ENCODE measurements at places on chromosomes 6 and 20.

DNA sequence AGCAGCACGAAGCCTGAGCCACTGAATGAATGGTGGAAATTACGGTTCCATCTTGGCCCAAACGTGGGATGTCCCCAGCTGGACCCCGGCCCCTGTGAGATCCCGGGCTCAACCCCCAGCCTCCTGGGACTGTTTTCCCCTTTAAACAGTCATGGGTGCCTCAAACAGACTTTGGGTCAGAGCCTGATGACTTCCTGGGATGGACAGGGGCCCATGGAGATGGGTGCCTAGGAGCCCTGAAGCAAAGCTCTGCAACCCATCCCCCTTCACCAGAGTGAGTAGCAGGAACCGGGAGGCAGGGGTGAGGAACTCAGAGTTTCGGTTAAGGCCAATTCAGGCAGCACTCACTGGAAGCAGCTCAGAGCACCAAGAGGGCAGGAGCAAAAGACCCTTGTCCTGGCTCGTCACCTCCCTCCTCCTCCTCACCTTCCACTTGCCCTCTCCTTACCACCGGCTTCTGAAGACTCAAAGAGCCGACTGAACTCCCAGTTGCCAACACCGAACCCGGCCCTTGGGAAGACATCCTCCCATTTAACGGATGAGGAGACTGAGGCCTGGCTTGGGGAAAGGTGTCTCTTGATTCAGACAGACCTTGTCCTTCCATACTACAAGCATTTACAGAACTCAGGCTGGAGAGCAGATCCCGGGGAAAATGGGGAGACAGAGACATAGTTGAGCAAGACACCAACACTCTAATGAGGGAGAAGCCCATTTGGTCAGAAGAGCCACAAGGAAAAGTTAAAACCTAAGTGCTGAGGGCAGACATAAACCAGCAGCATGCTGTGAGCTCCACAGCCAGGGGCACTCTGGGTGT lies 14.9 kb upstream of the TLDC2 start:
- H3K4me3 ChIP-seq = peak overlapping the region; percentile 79
- H3K27ac ChIP-seq = peak overlapping the region; percentile 74
- peaks cover 30% of the 10 kb centered on the region for H3K4me1 ChIP-seq
- DNase-seq = no peak
- no peaks in the 10 kb centered on the region for H3K36me3 ChIP-seq

- no peak overlapping the region for H3K27ac ChIP-seq
- no peak overlapping the region for H3K4me3 ChIP-seq
- H3K36me3 ChIP-seq = no peaks in the 10 kb centered on the region
Observed at GRCh38 chr6:32517654-32518445, 12.2 kb downstream of the HLA-DRB5 start.

DNA sequence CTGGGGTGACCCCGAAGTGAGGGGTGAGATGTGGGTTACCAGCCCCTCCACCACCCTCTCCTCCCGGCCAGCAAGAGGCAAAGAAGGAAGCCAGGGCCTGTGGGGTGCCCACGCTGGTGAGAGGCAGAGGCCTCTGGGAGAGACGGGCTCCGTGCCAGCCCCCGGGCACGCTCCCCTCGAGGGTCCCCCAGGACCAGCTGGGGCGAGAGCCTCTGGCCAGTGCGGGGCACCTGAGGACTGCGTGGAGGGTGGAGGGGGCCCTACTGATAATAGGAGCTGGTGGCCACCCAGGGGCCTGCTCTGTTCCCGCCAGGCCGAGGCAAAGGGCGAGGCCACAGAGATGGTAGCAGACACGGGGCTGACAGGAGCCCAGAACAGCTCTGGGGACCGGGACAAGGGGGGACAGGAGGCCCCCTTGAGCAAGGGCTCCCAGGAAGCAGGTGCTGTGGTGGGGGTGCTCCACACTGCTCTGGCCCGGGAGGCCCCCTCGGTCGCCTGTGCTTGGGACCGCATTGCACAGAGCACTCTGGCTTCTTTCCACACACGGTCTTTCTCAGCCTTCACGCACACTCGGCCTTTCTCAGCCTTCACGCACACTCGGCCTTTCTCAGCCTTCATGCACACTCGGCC lies 226.9 kb downstream of the TTLL2 start:
- H3K27ac ChIP-seq = no peak overlapping the region
- no peak overlapping the region for H3K4me3 ChIP-seq
- DNase-seq = no peak
- no peaks in the 10 kb centered on the region for H3K4me1 ChIP-seq
- H3K36me3 ChIP-seq = no peaks in the 10 kb centered on the region

DNA sequence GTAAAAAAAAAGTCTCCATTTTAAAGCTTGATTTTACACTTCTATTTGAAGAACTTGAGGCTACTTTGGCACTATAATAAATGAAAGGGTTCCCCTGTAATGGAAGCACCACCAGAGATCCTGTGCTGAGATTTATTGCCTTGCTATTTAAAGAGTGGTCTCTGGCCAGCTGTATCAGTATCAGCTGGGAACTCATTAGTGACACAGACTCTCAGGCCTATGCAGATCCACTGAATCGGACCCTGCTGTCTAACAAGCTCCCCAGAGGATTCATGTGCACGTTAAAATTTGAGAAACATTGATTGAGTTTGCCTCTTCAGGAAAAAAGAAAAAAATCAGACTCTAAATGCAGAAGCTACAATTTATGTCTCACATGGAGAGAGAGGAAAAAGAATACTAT lies 299.9 kb upstream of the BMP2 start:
- no peaks in the 10 kb centered on the region for H3K36me3 ChIP-seq
- H3K27me3 ChIP-seq = 0 out of 2 replicates have a peak, but pooled peaks cover 3% of the 10 kb centered on the region
- no peak overlapping the region for H3K27ac ChIP-seq
- no peaks in the 10 kb centered on the region for H3K4me1 ChIP-seq
- DNase-seq = no peak
- H3K4me3 ChIP-seq = no peak overlapping the region

DNA sequence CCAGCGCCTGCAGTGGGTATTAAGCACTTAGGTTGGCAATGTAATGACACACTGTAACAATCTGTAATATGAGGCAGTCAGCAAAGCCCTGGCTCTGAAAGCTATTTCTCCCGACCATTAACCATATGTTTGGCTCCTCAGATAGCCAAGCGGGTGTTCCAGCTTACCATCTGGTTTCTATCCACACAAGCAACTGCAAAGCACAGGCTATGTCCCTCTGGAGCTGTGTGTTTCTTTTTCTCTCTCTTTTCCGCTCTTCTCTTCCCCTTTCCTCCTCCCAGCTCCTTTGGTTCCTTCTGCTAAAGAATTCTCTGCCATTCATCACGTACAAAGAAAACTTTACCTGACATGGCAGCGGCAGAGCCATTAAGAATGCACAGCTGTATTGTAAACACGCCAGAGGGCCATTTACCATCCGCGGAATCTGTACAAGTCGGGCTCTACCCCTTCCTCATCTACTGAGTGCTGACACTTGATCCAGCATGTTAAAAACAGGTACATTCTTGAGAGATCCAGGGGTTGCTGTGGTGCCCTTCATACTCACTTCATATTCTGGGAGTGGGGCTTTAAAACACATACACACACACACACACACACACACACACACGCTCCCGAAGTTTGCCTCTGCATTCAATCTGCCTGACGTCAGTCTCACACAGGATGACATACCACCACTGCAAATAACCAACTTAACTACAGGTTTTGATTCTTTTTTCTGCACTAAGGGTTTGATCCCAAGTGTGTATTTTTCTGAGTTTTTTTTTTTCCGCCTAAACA lies 77.2 kb downstream of the BACH2 start:
- H3K27ac ChIP-seq = peak overlapping the region; percentile 82
- no peaks in the 10 kb centered on the region for H3K36me3 ChIP-seq
- peak; percentile 78 for DNase-seq
- peaks cover 23% of the 10 kb centered on the region for H3K4me1 ChIP-seq
- H3K4me3 ChIP-seq = peak overlapping the region; percentile 43

GRCh38 chr6:139028215-139028657 lies 309 bp upstream of the ABRACL start:
- peak overlapping the region; percentile 64 for H3K27ac ChIP-seq
- peaks cover 8% of the 10 kb centered on the region for H3K4me1 ChIP-seq
- H3K4me3 ChIP-seq = peak overlapping the region; percentile 88
- H3K36me3 ChIP-seq = no peaks in the 10 kb centered on the region
- no peaks in the 10 kb centered on the region for H3K27me3 ChIP-seq
- peak; percentile 72 for DNase-seq

GRCh38 chr6:147246853-147247635 lies 42.8 kb downstream of the STXBP5 start:
- H3K36me3 ChIP-seq = peaks cover 33% of the 10 kb centered on the region
- H3K4me3 ChIP-seq = no peak overlapping the region
- no peaks in the 10 kb centered on the region for H3K27me3 ChIP-seq
- H3K27ac ChIP-seq = no peak overlapping the region
- DNase-seq = no peak

GRCh38 chr6:151289399-151290007 lies 49.7 kb downstream of the AKAP12 start:
- H3K4me1 ChIP-seq = peaks cover 6% of the 10 kb centered on the region
- H3K27me3 ChIP-seq = no peaks in the 10 kb centered on the region
- H3K4me3 ChIP-seq = no peak overlapping the region
- no peaks in the 10 kb centered on the region for H3K36me3 ChIP-seq
- H3K27ac ChIP-seq = no peak overlapping the region

DNA sequence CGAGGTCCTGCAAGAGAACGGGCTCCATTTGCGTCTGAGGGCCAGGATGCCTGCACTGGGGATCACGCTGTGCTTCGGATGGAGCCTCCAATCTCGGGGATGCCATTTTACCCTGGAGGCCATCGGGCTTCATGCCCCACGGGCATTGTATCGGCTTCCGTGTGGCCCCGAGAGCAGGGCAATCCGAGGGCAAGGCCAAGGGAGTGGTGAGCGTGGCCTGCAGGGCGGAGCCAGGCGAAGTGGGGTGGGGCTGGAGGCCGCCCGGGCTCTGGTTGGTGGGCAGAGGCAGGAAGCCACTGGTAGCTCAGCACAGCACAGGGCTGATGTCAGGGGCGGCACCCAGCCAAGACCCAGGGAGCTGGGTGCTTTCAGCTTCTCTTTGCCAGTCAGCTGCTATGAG lies 57.5 kb upstream of the BHLHE23 start:
- DNase-seq = peak; percentile 20
- no peak overlapping the region for H3K4me3 ChIP-seq
- H3K36me3 ChIP-seq = no peaks in the 10 kb centered on the region
- H3K27ac ChIP-seq = no peak overlapping the region

GRCh38 chr6:71252410-71252809 lies 36.2 kb upstream of the OGFRL1 start:
- H3K36me3 ChIP-seq = no peaks in the 10 kb centered on the region
- DNase-seq = no peak
- H3K4me1 ChIP-seq = peaks cover 42% of the 10 kb centered on the region
- no peak overlapping the region for H3K4me3 ChIP-seq
- no peaks in the 10 kb centered on the region for H3K27me3 ChIP-seq
- no peak overlapping the region for H3K27ac ChIP-seq

DNA sequence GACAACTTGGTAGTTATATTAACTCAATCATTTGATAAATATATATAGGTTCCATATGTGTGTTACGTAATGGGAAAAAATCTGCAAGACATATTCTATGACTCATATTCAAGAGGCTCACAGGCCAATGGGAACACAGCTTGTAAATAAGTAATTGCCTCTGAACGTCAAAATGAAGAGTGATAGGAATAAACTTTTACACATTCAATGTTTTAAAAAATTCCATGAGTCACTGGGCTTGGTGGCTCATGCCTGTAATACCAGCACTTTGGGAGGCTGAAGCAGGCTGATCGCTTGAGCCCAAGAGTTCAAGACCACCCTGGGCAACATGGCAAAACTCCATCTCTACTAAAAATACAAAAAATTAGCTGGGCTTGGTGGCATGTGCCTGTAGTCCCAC lies 209.4 kb upstream of the MCHR2 start:
- H3K4me1 ChIP-seq = peaks cover 12% of the 10 kb centered on the region
- peak; percentile 95 for DNase-seq
- H3K27me3 ChIP-seq = no peaks in the 10 kb centered on the region
- H3K36me3 ChIP-seq = no peaks in the 10 kb centered on the region

GRCh38 chr6:22078802-22079545 lies 217.9 kb downstream of the PRL start:
- 0 out of 2 replicates have a peak, but pooled peaks cover 5% of the 10 kb centered on the region for H3K4me1 ChIP-seq
- 0 out of 2 replicates have a peak overlapping the region, but pooled peaks have one; percentile 36 for H3K27ac ChIP-seq
- H3K36me3 ChIP-seq = no peaks in the 10 kb centered on the region

DNA sequence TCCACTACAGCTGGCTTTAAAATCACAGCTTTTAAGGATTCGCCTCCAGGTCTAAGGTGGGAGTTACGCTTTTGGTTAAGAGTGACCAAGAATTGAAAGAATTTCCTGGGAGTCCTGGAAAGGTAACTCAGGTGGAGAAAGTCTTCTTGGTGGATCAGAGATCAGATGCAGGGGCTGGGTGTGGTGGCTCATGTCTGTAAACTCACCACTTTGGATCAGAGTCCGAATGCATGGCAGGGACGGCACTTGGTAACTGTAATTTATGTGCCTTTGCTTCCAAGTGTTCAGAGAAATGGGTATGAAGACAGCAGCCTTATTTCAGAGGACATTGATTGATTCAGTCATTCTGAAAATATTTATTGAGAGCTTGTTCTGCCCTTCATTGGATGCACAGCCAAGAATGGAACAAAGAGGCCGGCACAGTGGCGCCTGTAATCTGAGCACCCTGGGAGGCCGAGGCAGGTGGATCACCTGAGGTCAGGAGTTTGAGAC lies 18.0 kb upstream of the JARID2 start:
- no peaks in the 10 kb centered on the region for H3K27me3 ChIP-seq
- no peak for DNase-seq
- no peaks in the 10 kb centered on the region for H3K4me1 ChIP-seq
- no peak overlapping the region for H3K4me3 ChIP-seq

DNA sequence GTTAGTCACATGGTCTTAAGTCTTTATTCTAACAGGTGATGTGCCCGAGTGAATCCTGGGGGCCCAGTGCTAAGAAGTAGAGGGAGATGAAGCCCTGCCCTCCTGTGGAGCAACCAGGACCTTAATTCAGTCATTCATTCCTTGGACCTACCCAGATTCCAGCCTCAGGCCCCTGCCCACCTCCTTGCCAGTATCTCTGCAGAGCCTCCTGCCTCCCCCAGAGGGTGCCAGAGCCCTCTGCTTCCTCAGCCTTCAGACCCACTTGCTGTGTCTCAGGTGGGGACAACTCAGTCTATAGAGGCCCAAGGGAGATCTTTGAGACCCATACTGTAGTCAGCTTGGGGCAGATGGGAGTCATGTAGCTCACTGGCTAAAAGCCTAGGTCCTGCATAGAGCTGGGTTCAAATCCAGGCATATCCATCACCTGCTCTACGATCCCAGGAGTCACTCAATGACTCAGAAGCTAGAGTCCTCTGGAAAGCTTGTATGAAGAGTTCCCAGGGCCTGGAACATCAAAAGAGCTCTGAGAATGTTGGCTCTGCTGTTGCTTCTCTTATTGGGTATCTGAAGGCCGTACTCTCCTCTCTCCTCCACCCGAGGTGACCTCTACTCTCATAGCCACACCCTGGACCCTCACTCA lies 3.9 kb upstream of the SIGLEC1 start:
- peak; percentile 66 for DNase-seq
- H3K36me3 ChIP-seq = no peaks in the 10 kb centered on the region
- no peak overlapping the region for H3K27ac ChIP-seq
- H3K4me3 ChIP-seq = no peak overlapping the region
- peaks cover 7% of the 10 kb centered on the region for H3K27me3 ChIP-seq

DNA sequence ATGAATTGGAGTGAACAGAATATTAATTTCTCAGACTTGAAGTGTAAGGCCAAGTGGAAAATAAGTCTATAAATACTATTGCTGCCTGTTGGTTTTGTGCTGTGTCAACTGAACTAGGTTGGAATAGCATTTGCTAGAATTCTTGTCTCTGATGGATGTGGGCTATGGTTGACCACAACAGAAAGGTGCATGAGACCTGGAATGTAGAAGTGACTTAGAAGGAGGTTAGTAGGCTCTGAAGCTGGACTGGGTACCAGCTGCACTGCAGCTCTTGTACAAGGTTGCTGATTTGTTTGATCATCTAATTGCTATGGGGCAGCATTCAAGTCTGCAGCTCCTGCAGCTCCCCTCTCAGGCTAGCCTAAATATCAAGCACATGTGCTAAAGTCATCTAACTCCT lies 479.0 kb upstream of the NRSN1 start:
- no peaks in the 10 kb centered on the region for H3K27me3 ChIP-seq
- no peaks in the 10 kb centered on the region for H3K36me3 ChIP-seq
- no peaks in the 10 kb centered on the region for H3K4me1 ChIP-seq
- DNase-seq = no peak
- H3K27ac ChIP-seq = no peak overlapping the region

All from GM23248 (cell line).